Activated T-cell treated with anti-CD3 and anti-CD28 coated beads for 24 hours (primary cell): ENCODE measurements at places on chromosomes 3 and 15.

DNA sequence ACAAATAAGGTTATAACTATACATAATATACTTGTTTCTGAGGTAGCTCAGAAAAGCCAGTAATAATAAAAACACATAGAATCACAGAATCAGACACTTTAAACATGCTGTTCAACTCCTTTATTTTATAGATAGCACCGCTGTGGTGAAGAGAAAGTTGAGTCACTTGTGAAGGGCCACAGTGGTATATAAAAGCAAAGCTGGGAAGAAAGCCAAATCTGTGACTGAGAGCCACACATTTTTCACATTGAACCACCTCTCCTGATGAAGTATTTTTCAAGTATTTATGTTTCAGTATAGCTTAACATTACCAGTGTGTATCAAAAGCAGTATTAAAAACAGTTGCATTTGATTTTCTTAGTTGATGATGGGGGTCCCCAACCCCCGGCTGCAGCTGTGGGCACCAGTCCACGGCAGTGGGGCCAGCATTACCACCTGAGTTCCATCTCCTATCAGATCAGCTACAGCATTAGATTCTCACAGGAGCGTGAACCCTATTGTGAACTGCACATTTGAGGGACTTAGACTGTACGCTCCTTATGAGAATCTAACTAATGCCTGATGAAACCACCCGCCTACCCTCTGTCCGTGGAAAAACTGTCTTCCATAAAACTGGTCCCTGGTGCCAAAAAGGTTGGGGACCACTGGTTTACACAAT, 46.2 kb downstream of the TBL1XR1 start:
- DNase-seq: peak; percentile 29

GRCh38 chr3:129616713-129617112, 10.2 kb upstream of the PLXND1 start:
- no peak for DNase-seq

DNA sequence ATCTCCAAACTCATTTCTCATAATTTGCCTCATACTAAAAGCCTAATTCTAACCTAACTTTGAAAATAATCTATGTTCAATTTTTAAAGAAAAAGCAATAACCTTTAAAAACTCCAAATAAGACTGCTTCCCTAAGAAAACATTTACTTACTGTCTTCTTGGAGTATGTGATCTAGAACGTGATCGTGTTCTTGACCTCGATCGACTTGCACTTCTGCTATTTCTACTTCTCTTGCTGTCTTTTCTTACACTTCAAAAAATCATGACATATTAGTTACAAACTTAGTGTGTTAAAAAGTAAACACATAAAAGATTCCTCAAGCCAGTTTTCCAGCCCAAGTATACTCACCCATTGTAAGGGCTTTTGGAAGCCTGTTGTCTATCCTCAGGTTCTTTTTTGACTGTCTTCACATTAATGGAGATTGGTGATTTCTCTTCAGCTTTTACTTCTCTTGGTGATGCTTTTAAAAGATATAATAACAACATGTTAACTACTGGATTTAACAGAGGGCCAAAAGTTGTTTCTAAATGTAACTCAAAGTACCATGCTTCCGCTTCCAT, 10.7 kb downstream of the CCNL1 start:
- no peak for DNase-seq

GRCh38 chr3:94349310-94349878, 286.5 kb downstream of the NSUN3 start:
- DNase-seq: no peak

DNA sequence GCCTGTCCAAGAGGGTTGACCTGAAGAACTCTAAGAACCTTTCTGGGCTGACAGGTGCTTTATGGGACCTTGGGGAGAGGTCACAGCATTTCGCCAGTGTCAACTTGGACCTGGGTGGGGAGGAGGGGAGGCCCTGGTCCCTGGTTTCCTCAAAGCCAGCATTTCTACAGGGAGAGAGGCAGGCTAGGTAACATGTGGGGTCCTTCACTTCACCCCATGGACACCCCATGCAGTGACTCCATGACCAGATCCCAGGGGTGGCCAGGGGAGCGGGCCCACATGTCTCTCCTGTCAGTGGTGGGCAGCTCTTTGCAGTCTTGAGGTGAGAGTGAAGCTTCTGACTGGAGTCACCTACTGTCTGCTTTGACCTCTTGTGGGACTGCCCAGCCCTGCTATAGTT, 35.8 kb downstream of the GOLGA6L10 start:
- DNase-seq: no peak
